ENCODE measurements at places on chromosomes 16 and 17.

DNA sequence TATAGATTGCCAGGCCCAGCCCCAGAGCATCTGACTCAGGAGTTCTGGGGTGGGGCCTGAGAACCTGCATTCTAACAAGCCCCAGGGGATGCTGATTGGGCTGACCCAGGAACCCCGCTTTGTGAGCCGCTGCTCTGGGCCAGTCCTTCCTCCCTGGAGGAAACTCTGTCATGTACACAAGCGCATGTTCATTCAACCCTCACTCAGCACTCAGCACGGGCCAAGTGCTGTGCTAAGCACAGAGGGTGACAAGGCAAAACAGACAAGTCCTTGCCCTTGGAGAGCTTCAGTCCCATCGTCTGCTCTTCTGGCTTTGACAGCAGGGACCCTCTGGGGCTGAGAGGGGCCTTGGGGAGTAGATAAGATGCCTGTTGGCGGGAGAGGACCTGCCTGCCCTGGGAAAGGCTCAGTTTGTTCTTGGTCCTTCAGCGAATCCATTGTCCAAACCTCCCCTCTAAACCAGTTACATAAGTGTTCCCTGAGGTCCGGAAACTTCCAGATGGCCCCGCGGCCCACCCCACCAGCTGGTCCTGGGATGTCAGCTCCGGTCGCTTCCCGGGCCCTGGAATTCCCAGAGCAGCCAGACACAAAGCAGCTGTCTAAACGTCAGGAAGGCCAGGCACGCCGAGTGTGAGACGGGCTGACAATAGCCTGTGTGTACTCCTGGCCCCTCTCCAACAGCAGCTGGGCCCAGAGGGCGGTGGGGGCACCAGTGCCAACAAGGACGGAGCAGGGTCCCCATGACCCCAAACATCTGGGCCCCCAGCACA lies 88.8 kb downstream of the ZDHHC7 start:
- DNase-seq = no peak

GRCh38 chr17:64291268-64291851 lies 28.3 kb upstream of the TEX2 start:
- no peak for DNase-seq

GRCh38 chr17:9370467-9370866 lies 205.2 kb downstream of the STX8 start:
- DNase-seq = no peak

DNA sequence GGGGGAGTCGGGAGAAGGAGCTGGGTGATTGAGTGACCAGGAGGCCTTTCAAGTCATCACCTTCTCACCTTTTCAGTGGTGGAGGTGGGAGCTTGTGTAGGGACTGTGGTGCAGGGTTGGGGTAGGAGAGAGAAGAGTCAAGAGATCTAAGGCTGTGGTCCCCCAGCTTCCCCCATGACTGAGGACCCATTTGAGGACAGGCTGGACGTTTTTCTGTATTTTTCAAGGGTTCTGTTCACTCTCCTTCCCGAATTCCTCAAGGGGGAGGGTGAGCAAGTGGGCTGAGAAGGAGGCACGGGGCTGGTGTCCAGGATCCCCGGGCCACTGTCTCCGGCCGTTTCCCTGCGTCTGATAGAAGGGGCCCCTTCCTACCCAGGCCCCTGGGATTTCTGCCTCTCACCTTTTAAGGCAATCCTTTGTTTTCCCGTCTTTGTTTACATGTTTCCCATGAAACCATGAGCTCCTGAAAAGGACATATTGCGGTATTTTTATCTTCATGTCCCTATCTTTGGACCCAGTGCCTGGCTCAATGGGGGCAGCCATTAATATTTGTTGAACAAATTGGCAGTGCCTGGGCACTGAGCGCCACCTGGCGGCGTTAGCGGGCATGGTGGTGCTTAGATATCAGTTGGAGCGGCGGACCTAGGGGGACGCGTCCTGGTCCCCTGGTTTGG lies 9.2 kb upstream of the CD300A start:
- DNase-seq = peak; percentile 20

DNA sequence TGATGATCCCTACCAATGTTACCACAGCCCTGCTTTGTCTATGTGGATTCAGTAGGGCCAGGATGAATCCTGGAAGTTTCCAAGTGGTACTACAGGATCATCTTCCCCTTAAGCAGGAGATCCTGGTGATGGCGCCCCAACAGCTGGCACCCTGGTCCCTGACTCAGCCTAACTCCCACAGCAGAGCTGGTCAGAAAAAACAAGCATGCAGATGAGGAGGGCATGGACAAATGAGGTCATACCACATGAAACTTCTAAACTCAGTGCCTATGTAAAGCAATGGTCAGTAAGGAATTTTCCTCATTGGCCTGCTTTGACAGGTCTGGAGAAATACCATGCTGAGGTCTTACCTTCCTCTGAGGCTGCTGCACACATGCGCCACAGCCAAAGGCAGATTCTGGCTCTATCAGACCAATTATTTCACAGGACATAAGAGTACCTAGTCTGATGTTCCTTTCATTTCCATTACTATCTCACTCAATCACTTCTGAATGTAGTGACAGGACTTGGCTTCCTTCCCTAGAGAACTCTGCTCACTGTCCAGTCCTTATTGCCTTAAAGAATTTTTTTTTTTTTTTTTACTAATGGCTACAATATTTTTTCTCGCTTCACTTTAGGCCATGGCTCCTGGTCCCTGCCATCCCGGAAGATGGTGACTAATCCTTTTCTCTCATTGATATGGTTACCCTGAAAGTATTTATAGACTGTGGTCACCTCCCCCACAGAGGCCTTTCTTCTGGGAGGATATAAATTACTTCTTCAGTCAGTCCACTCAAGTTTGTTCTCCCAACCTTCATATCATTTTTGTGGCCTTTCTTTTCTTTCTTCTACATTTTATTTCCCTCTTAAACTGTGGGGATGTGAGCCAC lies 525.2 kb upstream of the PSMD7 start:
- DNase-seq = no peak

DNA sequence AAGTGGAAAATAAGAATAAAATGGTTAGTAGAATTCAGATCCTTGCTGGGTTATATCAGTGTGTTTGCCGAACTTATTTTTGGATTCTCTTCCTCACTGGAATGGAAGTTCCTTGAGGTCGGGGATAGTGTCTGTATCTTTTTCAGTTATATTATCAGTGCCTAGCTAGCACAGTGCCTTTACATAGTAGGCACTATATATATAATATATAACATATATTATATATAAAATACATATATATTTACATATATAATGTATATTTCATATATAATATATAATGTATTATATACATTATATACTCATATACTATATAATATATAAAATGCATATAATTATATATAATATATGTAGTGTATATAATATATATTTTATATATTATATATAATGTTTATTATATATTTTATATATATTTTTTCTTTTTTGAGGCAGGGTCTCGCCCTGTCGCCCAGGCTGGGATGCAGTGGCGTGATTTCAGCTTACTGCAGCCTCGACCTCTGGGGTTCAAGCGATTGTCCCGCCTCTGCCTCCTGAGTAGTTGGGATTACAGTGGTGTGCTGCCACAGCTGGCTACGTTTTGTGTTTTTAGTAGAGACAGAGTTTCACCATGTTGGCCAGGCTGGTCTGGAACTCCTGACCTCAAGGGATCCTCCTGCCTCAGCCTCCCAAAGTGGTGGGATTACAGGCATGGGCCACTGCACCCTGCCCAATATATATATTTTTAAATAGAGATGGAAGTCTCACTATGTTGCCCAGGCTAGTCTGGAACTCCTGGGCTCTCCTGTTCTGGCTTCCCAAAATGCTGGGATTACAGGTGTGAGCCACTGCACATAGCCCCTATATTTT lies 3.2 kb downstream of the NFATC3 start:
- no peak for DNase-seq

GRCh38 chr16:70482624-70483023 lies 28.2 kb downstream of the FCSK start:
- no peak for DNase-seq

GRCh38 chr17:11638700-11639265 lies 40.5 kb downstream of the DNAH9 start:
- DNase-seq = no peak

GRCh38 chr17:66638707-66639479 lies 196.0 kb upstream of the CACNG5 start:
- DNase-seq = no peak

- DNase-seq = no peak
These were observed 14.0 kb upstream of the KRT222 start for GRCh38 chr17:40678902-40679522.

DNA sequence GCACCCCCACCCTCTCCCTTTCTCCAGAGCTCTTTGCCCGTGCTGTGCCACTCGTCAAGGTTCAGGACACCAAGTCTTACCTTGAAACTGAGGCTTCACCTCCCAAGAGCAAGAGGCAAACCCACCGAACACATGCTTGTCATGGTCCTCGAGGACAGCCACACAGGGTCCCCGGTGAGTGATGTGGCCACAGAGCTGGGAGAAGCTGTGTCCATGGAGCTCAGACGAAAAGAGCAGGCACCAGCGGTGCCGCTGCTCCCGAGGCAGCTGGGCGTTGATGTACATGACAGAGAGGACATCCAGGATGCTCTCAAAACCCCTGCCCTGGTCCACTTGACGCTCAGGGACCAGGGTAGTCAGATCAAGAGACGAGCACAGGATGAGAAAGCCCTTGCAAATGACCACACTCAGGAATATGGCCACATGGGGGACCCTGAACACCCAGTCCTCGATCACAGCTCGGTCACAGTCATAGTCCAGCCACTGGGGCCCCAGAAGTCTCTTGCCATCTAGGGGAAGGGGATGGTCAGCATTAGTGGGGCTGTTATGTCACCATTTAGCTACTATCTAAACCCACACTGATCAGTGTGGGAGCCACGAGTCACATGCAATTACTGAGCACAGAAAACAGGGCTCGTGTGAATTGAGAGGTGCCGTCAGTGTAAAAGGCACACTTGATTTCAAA lies 17.8 kb downstream of the MEAK7 start:
- DNase-seq = no peak

- no peak for DNase-seq
These were observed 51.8 kb downstream of the SOCS3 start for GRCh38 chr17:78307887-78308638.

GRCh38 chr17:68182011-68182306 lies 65.9 kb upstream of the AMZ2 start:
- no peak for DNase-seq

DNA sequence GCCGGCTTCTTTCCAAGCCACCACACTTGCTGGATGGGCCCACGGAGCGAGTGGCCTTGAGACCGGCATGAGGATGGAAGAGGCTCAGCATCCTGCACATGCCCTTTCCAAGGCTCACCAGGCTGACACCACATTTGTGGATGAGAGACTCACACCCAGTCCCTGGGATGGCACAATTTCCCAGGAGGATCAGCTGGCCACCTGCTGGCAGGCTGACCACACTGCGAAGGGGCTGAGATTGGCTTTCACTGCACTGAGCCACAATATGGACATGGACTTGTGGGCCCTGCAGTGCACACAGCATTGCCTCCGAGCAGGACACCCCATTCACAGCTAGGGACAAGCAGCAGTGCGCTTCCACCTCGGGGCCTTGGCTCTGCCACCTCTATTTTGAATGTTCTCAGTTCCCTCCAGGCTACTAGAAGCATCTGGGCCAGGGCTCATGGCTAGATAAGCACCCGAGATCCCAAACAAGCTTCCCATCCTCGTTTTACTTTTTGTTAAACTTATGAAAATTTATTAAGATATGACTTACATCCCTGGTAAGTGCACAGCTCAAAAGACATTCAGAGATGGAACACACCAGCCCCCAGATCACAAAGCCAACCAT lies 25.3 kb upstream of the KSR1 start:
- no peak for DNase-seq

- DNase-seq = no peak
These were observed 3.1 kb upstream of the DNAJA2 start for GRCh38 chr16:46976550-46976949.

- no peak for DNase-seq
These were observed 520.8 kb downstream of the HAPSTR1 start for GRCh38 chr16:9612267-9612666.

DNA sequence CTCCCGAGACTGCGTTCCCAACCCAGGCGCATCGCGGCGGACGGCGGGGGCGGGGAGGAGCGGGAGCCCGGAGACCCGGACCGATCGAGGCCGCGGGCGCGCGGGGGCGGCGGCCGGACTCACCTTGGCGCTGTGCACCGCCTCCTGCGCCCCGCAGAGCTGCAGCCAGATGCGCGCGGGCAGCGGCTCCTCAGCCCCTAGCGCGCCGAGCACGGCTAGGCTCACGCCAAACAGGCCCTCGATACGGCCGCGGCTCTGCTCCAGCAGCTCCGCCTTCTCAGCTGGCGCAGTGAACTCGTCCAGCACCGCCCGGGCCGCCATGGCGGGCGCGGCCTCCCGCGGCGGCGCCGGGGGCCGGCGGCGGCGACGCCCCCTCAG lies 339 bp downstream of the N4BP1 start:
- no peak for DNase-seq

GRCh38 chr16:51573191-51573590 lies 422.1 kb upstream of the SALL1 start:
- no peak for DNase-seq

- no peak for DNase-seq
These were observed 35.5 kb downstream of the CPNE2 start for GRCh38 chr16:57127836-57128235.

GRCh38 chr17:14276535-14277250 lies 24.2 kb upstream of the HS3ST3B1 start:
- no peak for DNase-seq

GRCh38 chr16:49788572-49788971 lies 67.3 kb downstream of the ZNF423 start:
- no peak for DNase-seq

DNA sequence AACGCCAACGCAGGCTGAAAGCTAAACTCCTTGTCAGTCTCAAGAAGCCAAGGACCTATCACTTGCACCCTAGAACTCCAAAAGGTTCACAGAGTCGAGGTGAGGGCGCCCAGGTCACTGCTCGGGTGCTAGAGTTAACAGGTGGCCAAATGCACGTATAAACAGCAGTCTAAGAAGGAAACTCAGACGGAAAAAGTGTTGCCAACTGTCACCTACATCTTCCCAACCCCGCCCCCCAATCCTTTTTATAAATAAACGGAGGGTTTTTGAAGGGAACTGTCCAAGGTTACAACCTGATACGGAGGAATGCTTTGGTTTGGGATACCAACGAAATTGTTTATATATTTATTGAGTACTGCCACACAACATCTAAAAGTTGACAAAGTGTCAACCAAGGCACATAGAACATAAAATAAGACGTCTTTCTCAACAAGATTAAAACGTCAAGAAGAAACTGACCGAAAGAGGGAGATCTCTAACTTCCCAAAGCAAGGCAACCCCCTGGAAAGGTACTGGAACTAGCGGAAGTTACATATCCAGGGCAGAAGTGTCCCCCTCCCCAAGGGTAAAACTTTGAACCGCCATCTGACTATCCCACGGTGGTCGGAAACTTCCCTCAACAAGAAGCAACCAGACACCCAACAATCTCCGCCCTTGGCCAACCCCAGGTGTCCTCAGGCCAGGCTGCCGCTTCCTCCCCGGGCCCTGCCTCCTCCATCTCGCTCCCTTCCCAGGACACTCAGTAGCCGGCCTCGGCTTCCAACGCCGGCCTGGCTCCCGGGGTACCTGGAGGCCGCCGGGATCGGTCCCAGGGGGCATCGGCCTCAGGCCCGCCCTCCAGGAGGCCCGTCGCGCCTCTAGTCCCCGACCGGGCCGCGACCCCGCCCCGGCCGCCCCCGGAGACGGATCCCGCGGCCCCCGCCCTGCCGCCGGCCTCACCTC lies 982 bp downstream of the SPAG9 start:
- no peak for DNase-seq
